DMS 273 treated with DMSO at 0.1 percent for 48 hours (cell line): ENCODE measurements at places on chromosomes 3 and 15.

- DNase-seq = no peak
Observed at GRCh38 chr3:46464326-46465195, at the start of gene LTF. TSS of gene LTF (minus strand) at chr3:46464905. CDS start at chr3:46464867, 38 bp downstream.

- no peak for DNase-seq
Observed at GRCh38 chr15:51131596-51132290, 37.0 kb upstream of the TNFAIP8L3 start.

DNA sequence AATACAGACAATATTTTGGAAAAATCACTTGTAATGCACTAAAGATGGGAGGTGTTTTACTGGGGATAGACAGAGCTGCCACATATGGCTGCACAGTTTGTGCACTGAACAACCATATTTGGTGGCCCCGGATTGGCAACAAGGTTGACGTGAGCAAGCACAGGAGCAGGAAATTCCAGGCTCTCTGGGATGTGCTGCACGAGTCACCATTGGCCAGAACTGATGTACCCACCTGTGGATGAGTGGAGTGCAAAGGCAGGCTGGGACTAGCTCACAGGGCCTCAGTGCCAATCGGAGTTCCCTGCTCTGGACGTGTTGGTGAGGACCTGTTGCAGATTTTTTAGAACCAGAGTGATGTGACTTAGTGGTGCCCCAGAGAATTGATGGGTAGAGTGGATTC lies 42.0 kb upstream of the SCAANT1 start:
- no peak for DNase-seq

- no peak for DNase-seq
Observed at GRCh38 chr15:27722102-27722501, 377.0 kb downstream of the OCA2 start.
